ENCODE measurements at places on chromosomes 11 and 22. TPM values are rescaled to one million over a fixed set of nuclear protein-coding genes. Genes with fewer than 3 reads are reported as not detected.

- DNase-seq, result no peak
Measured at GRCh38 chr11:46537121-46537520, 56.7 kb downstream of the AMBRA1 start.

DNA sequence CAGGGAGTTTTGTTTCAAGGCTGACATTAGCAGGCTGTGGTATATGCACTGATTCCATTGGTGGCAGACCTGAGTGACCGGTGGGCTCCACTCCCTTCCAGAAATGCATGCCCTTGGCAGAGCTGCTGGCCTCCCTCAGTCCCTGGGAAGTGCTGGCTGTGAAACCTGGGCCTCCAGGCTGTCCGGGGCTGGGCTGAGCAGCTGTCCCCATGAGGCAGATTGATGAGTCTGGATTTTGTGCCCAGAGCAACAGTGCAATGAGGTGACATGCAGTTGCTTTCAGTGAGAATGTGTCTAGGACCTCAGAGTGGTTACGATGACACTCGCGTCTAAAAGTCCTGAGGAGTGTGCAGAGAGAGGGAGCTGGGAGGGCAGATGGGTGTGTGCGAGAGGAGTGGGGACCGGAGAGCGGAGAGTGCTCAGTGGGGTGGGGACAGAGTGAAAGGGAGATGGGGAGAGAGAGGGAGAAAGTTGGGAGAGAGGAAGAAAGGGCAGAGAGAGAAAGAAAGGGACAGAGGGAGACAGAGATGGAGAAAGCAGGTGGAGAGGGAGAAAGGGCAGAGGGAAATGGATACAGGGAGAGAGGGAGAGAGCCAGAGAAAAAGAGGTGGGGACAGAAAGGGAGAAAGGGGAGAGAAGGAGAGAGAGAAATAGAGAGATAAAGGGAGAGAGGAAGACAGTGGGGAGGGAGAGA lies 978.3 kb downstream of the BRD1 start:
- no peak for DNase-seq

- no peak for DNase-seq
Measured at GRCh38 chr11:8352876-8353505, 89.3 kb upstream of the LMO1 start.

- no peak for DNase-seq
Measured at GRCh38 chr11:131495423-131495822, 125.0 kb downstream of the NTM start.

DNA sequence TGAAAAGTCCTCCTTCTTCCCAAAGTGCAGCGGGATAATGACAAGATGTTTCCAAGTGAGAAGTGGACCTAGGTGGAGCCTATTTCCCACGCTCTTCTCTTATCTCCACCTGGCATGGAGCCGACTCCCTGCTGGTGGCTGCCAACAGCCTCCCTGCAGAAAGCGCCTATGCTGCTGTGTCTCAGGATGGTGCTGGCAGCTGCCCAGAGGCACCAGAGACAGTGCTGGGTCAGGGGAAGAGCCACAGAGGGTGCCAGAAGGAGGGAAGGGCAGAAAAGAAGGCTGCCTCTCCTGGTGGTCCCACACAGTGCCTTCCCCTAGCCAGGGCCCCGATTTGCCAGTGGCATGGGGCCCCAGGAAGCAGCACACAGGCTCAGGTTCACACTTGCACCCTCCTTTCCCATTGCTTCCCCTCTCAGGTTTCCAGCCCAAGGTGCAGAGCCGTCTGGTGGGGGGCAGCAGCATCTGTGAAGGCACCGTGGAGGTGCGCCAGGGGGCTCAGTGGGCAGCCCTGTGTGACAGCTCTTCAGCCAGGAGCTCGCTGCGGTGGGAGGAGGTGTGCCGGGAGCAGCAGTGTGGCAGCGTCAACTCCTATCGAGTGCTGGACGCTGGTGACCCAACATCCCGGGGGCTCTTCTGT lies 19.0 kb downstream of the CD5 start:
- no peak for DNase-seq

DNA sequence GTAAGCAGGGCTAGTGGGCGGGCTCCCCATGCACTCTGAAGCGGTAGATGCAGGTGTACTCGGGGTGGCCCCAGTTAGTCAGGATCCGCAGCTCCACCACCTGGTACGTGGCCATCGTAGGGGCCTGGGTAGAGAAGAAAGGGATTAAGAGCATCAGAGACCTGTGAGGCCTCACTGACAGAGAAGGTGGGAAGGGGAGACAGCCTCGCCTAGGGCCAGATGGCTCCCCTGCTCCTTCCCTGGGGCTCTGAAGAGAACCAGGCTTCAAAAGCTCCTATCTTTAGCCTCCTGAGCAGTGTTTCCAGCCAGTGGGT lies 19.6 kb downstream of the SUN2 start:
- no peak for DNase-seq

GRCh38 chr11:134341805-134342571 lies 10.2 kb downstream of the GLB1L2 start:
- no peak for DNase-seq

GRCh38 chr11:3867209-3868091 lies 12.0 kb downstream of the STIM1 start:
- peak; percentile 17 for DNase-seq

DNA sequence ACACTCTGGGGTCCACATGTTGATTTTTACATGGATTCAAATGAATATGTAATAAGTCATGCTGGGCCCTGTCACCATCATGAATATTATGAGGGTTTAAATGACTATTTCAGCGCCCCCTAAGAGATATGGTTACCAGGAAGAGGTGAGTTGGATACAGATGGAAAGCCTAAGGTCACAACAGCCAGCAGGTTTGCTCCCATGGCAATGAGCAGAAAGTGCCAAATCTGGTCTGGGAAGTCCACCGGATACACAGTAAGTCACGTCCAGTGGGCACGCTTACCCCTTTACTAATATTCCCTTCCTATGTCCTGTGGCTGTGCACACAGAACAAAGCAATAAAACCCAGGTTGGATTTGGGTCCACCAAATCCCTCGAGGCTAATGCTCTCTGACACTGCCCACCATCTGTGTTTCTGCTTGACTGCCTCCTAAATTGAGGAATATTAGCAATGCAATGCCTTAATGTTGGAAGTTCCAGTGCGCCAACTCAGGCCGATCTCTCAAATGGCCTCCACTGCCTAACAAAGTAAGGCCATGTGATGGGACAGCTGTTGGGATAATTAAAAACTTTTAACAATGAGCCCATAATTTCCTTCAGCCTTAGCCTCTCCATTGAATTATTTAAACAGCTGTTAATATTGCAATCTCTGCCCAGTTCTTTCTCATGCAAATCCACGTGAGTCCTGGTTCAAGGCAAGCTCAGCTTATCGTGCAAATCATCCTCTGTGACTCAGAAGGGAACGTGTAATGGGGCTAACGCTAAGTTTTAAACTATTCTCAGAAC lies 97.6 kb downstream of the SLC1A2 start:
- DNase-seq, result no peak

DNA sequence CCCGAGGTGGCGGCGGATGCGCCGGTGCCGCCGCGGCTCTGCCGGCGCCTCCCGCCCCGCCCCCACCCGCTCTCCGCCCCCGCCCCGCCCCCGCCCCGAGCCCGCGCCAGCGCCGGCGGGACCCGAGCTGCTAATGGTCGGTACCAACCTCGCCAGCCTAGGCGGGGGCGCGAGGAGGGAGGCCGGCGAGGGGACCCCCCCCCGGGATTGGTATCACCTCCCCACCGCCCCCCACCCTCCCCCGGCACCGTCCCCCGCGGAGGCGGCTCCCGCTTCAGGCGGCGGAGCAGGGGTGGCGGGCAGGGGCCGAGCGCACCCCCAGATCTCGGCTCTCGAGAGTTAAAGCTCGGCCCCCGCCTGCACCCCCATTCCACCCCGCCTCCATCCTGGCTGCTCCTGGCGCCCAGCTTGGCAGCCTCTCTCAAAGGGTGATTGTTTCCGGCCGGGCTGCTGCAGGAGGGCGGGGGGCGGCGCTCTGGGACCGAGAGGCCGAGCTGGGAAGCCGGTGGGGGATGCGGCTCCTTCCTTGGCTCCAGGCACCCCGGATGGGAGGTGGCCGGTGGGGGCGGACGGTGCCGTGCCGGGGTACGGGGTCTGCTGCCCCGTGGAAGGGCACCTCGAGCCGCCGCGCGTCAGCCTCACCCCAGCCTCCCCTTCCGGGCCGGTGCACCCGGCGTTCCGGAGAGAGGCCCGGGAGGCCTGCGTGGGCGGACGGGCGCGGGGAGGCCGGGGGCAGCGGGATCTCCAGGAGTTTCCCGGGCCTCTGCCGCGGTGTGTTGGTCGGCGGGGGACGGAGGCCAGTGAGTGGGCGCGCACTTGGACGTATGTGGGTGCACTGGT lies at the start of gene B3GAT1:
TSS of gene B3GAT1 (minus strand) at position 40 of the 840 bp plus-strand sequence. CDS start 24,583 bp downstream, outside the sequence.
- DNase-seq, result peak; percentile 12

DNA sequence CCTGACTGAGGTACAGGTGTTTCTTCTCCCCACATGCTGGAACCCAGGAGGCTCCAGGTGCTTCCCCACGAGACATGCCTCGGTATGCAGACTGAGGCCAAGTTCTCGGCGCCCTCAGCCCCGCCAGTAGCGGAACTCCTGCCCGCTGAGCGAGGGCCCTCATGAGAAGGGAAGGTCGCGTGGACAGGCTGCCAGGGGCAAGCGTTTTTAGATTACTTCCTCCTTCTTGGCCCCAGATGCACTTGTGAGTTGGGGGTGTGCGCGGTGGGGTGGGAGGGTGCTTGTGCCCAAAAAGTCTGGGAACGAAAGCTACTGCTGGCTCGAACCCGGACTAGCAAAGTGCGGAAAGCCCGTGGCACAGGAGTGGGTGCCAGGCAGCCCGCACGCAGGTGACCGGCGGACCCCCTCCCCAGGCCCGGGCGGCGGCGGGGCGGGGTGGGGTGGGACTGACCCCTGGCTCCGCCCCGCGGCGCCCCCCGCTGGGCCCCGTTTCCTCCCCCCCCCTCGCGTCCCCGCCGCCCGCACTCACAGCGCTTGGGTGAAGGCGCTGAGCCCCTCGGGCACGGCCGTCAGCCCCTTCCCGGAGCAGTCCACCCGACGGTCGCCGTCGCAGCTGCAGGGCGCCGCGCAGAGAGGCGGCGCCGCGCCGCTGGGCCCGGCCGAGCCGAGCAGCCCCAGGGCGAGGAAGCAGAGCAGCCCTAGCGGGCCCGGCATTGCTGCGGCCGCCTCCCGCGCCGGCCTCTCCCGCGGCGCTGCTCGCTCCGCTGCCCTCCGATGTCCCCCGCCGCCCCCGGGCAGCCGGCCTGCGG lies 797 bp downstream of the LGR4 start:
- DNase-seq, result no peak

DNA sequence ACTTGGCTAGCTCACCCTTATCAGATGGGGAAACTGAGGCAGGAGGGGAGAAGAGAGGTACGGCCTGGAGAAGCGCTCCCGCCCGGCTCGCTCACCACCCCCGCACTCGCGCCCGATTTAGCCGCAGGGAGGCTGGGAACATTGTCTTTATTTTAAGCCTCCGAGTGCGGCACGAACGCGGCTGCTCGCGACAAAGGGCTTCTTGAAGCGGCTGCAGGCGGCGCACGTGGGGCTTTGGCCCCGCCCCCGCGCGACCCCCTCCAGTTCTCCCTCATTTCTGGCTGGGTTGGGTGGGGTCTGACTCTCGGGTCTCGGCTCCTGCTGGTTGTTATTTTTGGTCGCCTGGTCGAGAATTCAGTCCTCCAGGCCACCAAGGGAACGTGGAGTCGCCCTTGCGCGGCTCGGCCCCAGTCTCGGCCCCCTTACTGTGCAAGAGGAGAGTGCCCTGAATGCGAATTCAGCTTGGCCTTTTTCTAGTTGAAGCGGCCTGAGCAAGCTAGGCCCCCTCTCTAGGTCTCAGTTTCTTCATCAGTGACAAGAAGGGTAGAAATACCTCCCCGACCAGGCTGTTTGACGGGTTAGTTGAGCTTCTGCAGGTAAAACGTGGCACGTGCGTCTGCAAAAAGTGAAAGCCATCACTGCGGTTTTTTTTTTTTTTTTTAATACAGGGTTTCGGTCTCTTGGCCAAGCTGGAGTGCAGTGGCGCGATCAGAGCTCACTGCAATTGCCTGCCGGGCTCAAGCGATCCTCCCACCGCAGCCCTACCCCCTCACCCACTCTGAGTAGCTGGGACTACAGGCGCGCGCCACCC lies 2.6 kb upstream of the CHRM1 start:
- no peak for DNase-seq

GRCh38 chr22:21726650-21727049 lies 8.9 kb downstream of the YPEL1 start:
- DNase-seq, result no peak

GRCh38 chr22:44298406-44299091 lies 14.2 kb downstream of the SHISAL1 start:
- no peak for DNase-seq

GRCh38 chr11:120001178-120002090 lies 136.5 kb downstream of the TRIM29 start:
- no peak for DNase-seq

Gene MS4A6A
- 23.5 TPM for polyA plus RNA-seq

Gene PVALB
- not detected for polyA plus RNA-seq

Gene PEX16
- polyA plus RNA-seq, result 12.8 TPM

Gene SAA4
- not detected for polyA plus RNA-seq

Gene TIMM10
- 33.7 TPM for polyA plus RNA-seq

Gene DDX6
- polyA plus RNA-seq, result 126 TPM

Gene NFAM1
- polyA plus RNA-seq, result 1.3 TPM

Gene ISX
- polyA plus RNA-seq, result 0.29 TPM

Gene MB
- polyA plus RNA-seq, result 15.0 TPM

Gene FTH1
- polyA plus RNA-seq, result 2,297 TPM
